ENCODE measurements at places on chromosomes 12 and 14.
A peak's percentile ranks its signal among the peaks of the same experiment; 100 is the strongest.

DNA sequence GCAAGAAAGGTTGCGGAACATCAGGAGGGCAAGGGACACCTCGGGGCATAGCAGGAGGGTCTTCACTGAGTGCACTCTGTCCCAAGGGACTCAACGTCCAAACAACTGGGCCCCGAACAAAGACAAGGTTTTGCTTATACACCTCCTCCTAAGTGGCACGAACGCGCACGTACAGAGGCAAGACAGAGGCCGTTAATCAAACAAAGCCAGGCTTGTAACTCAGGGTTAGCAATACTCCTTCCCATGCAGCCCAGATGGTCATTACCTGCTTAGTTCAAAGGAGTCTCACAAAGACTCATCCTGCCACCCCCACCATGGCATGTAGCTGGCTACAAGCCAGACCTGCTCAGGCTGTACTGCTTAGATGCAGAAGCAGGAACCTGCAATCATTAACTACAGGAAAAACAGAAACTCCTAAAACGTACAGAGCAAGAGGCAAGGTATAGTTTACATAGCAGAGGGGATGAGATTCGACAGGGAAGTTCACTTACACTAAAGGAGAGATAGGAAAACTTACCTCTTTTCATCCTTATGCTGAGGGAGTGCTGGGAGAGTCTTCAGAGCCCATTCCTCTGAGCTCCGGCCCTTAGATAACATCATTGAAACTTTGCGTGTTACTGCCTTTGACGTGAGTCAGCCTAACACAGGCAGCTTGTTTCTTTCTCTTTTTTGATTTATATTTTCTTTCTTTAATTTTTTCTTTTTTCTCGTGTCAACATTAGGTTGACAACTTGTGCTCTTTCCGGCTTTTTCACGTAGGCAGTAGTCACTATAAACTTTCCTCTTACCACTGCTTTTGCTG, 1319.1 kb downstream of the TMEM121 start:
- DNase-seq, result no peak

DNA sequence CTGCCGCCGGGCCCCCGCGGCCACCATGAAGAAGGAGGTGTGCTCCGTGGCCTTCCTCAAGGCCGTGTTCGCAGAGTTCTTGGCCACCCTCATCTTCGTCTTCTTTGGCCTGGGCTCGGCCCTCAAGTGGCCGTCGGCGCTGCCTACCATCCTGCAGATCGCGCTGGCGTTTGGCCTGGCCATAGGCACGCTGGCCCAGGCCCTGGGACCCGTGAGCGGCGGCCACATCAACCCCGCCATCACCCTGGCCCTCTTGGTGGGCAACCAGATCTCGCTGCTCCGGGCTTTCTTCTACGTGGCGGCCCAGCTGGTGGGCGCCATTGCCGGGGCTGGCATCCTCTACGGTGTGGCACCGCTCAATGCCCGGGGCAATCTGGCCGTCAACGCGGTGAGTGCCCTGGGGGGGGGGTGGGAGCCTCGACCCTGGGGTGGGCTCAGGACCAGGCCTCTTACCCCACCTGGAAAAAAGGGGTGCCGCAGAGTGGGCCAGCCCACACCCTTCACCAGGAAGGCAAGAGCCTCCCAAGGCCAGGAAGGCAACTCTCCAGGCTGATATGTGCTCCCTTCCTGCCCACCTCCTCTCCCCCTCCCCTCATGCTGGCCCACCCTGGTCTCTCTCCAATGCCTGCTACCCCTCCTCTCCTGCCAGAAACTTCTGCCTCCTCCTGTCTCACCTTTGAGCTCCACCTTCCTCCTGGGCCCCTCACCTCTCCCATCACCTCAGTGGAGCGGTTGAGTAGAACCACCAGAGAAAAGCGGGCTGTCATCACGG, 507 bp downstream of the AQP5 start:
- no peak for DNase-seq

GRCh38 chr12:31235868-31236395, 90.0 kb downstream of the SINHCAF start:
- no peak for DNase-seq

- no peak for DNase-seq
These were observed 134.8 kb upstream of the VRK1 start for GRCh38 chr14:96662116-96662970.

DNA sequence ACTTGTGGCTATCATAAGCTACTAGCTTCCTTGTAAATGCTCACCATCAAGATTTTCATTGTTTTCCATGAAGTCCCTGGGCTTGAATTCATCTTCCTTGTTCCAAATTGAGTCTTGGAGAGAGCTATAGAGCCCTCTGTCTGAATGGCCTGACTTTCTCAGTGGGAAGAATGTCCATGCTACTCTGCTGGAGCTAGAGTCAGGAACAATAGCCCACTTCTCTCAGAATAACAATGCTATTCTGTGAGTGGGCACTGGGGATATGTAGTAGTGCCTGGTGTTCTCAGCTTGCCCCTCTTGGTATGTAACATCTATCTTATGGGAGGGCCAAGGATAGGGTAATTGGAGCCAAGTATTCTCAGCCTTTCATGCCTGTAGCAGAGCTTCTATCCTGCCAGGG, 127.6 kb upstream of the TRHDE start:
- DNase-seq, result no peak

GRCh38 chr12:28795311-28795710, 353.8 kb upstream of the FAR2 start:
- DNase-seq, result no peak

- no peak for DNase-seq
These were observed 22.8 kb downstream of the GNG2 start for GRCh38 chr14:51883232-51883631.

- no peak for DNase-seq
These were observed 135.0 kb upstream of the HIF1A start for GRCh38 chr14:61560323-61560722.

DNA sequence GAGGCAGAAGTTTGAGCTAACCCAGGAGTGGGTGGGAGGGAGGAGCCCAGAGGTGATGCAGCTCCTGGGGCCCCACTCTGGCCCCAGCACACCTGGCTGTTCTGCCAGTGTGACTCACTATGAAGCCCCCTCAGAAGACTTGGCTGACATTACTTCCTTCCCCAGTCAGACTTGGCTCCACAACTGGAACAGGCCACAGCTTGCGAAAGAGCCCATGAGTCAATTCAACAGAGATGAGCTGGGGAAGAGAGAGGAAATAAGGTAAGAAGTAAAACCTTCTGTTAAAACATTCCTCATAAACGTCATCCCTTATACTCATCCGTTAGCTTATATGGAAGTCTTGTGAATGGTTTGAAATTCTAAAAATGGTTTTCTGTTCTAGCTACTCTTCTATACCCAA, 245.9 kb downstream of the ADAMTS20 start:
- DNase-seq, result peak; percentile 28

DNA sequence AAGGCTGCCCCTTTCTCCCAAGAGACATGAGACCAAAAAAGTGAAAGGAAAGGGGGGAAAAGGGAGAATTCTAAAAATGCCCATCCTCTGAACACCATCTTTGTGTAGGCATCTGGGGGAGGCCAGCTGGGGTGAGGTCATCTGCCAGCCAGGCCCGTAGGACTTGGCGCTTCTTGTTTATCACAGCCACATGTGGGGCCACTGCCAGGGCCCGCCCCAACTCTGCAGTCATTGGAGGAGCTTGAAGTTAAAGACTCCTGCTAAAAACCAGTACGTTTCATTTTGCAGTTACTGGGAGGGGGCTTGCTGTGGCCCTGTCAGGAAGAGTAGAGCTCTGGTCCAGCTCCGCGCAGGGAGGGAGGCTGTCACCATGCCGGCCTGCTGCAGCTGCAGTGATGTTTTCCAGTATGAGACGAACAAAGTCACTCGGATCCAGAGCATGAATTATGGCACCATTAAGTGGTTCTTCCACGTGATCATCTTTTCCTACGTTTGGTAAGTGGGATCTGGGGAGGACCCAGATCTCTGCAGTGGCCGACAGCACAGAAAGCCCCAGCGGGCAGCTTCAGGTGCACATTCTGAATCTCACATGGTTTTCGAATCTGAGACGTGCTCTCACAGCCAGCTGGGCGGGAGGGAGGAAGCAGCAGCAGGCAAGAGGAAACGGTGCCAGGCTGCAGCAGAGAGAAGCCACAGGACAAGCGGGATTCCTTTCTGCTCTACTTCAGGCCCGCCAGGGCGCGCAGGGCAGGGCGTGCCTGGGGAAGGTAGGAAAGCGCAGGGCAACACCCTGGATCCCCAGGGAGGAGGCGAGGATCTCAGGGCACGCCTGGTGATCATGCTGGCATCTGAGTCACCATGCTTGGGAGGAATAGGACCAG, at the start of gene P2RX7:
Gene P2RX7 (plus strand): TSS at position 276 of the 881 bp plus-strand sequence. CDS start 95 bp downstream, at position 371.
- DNase-seq, result peak; percentile 90

GRCh38 chr12:114770323-114770722, 86.3 kb upstream of the TBX3 start:
- no peak for DNase-seq

GRCh38 chr14:51865953-51866747, 5.7 kb downstream of the GNG2 start:
- DNase-seq, result no peak

- DNase-seq, result no peak
These were observed 25.7 kb downstream of the SFSWAP start for GRCh38 chr12:131736446-131737149.

- DNase-seq, result no peak
These were observed 30.5 kb downstream of the SMCO2 start for GRCh38 chr12:27477049-27477448.

GRCh38 chr12:100539202-100539601, 34.3 kb upstream of the GAS2L3 start:
- DNase-seq, result no peak

DNA sequence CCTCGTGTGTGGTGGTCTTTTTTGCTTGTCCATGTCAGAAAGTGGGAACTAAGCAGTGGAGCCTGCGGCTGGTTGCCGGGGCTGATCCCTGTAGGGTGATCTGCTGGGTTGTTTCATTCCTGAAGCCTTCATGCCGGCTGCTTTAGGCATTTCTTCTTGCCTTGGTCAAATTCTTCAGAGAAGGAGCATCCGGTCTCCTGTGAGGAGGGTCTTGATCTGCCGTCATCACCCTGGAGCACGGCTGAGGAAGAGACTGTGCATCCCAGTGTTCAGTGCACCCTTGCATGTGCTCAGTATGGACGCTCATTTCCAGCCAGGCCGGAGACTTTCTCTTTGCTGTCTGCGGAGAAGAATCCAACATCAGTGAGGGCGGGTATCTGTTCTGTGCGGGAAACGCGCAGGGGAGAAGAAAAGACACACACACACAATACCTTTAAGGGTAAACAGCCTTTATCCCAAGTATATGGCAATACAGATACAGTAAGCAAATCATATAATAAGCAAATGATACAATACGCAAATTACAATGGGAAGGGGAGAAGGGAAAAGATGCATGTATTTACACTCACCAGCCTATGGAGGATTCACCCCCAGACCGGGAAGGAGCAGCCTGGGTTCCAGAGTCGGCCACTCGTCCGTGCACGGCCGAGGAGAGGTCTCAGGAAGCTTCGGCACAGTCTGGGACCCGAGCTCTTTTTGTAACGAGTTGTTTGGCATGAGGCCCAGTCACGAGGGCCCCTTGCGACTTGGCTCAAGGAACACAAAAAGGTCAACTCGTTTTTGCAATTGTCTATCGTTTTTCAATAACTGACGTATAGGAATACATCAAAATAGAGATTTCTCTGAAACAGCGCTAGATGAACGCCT, 1366.8 kb upstream of the TMEM132C start:
- DNase-seq, result no peak

- no peak for DNase-seq
These were observed 258.0 kb upstream of the PLEKHG7 start for GRCh38 chr12:92444763-92445162.

DNA sequence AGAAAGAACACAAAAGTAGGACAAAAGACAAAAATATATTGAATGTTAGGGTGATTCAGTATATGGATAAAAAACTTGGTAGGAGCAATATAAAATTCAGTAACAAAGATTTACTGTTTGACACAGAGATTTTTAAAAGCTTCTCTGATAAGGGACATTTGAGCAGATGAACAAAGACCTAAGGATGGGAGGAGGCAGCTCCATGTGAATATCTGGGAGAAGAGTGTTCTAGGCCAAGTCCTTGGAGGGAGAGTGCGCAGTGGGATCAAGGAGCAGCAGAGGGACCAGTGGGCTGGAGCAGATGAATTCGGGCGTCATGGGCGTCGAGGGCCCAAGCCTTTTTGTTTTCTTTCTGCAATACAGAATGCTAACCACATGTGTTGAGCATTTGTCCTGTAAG, 174.4 kb downstream of the PRKCH start:
- DNase-seq, result no peak

DNA sequence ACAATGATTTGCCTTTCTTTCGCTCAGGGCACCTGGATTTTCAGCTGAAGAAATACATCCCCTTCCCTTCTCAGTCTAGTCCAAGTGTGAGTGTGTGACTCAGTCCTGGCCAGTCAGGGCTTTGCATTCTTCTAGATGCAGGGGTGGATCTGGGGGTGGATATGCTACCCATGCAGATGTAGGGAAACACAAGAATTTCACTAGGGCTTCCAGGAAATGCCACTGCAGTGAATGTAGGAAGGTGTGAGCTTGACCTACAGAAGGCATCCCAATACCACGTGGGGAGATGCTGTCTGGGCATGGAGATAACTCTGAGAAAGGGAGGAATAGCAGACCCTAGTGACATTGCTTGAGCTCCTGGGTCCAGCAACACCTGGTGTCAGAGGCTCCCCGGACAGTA, 404.2 kb downstream of the GLT1D1 start:
- DNase-seq, result no peak

DNA sequence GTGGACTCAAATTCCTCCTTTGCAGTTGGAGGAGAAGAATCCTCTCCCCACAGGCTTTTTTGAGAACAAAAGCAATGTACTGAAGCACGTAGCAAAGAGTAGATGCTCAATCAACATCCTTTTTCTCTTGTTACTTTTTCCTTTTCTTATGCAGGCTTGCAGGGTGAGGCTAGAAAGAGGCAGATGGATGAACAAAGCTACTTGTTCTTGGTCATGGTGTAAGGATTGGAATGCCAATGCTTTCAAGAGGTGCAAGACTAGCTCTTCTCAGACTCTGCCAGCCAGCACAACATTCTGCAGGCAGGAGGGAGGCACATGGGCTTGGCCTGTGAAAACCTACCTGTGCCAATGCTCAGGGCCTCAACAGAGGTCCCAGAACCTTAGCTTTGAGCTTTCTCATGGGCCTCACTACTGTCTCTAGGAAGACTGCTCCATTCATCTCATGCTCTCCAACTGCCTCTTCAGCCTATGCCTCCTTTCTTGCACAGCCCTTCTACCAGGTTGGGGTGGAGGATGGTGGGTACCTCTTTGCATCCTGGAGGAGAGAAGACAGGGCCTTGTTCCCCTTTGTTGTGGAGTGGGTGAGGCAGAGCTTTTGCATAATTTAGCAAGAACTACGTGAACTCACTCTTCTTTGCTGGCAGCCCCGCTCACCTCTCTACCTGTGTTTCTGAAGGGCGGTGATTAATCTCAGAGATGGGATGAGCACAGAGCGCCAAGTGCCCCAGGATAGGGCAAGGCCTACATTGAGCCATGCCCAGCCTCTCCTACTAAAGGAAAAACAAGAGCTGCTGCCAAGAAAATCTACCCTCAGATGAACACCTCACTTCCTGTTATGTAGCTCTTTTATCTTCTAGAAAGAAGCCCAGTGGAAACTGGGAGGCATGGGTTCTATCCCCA, 1119.7 kb downstream of the VRK1 start:
- DNase-seq, result no peak

GRCh38 chr12:9604287-9604686, 3.4 kb downstream of the KLRB1 start:
- no peak for DNase-seq

GRCh38 chr12:32183650-32184049, 77.0 kb downstream of the BICD1 start:
- no peak for DNase-seq

GRCh38 chr14:50762001-50762930, 68.7 kb downstream of the NIN start:
- peak; percentile 28 for DNase-seq

- DNase-seq, result no peak
These were observed 40.6 kb upstream of the P2RX7 start for GRCh38 chr12:121092034-121092433.
